Left colon (tissue), 2 donors: ENCODE measurements at places on chromosomes 3 and 15. TPM values are rescaled to one million over a fixed set of nuclear protein-coding genes. Genes with fewer than 3 reads are reported as not detected.
A peak's percentile ranks its signal among the peaks of the same experiment; 100 is the strongest.

- peak; percentile 86 for DNase-seq
Measured at GRCh38 chr3:66442254-66443117, 58.3 kb downstream of the LRIG1 start.

DNA sequence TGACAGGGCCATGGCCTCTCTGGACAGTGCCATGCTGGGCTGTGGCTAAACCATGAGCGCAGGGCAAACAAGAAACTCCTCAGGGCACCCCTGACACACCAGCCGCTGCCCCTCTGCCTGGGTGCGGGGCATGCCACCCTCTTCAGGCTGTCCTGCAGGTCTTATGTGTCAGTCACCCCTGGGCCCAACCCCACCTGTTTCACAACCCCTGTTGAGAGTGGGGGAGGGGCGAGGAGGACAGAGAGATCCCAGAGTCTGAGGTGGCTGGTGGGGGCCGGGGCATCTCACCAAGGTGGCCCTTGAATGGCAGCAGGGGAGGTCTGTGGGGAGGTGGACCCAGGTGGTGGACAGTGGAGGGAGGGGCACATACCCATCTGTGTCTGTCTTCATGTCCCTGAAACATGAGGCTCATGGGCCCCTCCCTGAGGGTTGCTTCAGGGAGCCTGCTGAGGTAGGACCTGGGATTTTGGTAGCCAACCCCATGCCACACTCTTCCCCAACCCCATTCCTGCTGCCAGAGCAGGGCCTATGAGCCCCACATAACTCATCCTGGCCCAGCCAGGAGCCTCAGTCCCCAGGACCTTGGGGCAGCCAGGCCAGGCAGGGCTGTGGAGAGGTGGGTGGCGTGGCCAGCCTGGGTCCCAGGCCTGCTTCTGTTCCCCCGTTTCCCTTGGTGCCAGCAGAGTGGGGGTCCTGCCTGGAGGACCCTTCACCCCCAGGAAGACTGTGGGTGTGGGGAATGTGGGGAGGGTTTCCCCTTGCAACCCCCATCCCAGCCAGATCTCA lies 1.7 kb upstream of the STAB1 start:
- DNase-seq, result no peak

DNA sequence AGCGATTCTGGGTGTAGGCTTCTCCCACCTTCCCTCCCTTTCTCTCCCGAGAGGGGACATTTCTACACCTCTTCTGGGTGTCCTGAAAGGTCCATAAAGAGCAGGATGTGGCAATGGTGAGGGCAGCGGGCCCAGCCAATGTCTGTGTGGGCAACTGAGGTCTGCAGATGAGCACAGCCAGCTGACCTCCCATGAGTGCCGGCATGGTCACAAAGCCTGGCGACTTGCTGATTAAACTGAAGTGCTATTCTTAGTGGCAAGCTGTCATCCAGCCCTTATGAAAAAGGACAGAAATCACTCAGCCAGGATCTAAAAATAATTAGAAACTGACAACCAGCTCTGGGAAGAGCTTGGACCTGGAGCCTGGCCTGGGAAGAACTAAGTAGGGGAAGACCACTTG lies 124.3 kb upstream of the RGMA start:
- no peak for DNase-seq

DNA sequence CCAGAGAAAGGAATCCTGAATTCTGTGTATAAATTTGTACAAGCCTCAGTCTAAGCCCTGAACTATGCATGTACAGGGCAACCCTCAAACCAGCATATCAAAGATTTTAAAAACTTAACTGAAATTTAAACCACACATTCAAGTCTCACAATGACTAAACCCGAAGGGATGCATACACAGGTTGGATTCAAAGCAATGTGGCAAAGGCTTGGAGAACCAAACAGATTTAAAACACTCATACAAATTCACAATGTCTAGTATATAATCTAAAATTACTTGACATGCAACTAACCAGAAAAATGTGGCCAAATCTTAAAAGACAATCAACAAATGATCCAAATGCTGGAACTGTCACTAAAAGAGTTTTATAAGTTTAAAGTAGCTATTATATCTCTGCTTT lies 36.4 kb downstream of the CEP152 start:
- DNase-seq, result no peak

DNA sequence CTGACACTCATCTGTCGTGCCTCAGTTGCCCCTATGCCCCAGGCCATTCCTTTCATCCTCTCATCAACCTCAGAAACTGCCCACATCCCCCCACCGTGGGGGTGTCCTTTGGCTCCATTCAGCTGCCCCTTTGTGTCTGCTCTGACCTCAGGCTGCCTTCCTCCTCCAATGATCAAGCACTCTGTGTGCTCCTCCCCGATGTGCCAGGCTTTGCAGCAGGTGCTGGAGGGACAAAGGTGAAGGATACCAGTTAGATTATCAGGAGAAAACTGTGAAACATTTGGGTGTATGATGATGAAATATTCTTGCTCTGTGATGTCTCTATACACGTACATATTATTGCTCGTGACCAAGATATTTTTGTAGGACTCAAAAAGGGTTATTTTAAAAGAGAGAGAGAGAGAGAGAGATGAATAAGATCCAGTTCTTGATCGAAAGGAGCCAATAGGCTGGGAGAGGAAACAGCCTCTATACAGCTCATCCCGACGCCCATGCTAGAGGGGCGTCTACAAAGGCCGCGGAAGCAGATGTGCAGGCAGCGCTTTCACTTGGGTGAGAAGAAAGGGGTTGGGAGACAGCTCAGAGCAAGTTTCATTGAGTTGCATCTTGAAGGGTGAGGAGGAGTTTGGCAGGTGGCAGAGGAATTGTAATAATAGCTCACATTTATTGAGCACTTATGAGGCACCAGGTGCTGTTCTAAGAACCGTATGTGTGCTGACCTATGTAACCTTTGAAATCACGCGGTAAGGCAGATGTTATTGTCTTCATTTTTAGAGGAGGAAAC lies 28.3 kb upstream of the ADCY5 start:
- no peak for DNase-seq

DNA sequence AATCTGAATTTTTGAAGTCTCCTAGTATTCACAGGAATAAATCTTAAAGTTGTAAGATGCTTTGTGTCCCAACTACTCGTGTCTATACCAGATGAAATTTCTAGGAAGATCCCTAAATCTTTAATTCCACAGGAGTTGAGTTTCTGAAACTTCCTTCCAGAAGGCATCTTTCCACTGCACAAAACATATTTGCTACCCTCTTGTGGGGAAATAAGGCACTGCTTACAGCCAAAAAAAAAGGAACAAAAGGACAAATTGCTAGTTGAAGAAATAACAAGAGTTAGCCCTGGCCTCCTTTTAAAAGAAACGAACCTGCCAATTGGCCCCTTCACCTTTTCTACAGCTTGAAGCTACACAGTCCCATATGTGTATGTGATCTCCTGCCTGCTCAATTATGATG lies 54.0 kb downstream of the TAFA4 start:
- DNase-seq, result no peak

DNA sequence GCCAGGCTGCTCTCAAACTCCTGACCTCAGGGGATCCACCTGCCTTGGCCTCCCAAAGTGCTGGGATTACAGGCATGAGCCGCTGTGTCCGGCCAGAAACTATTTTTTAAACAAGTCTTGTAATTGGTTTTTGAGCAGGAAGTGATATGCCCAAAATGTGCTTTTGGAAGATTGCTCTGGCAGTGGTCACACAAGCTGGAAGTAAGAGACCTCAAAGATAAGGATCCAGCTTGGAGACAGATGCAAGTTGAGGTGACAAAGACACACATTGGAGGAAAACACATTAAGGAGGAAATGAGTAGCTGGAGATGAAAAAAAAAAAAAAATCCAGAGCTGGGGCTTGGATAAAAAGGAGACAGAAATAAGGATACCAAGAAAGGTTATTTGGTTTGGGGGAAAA lies 6.3 kb downstream of the TM4SF18 start:
- no peak for DNase-seq

CACNA2D2 gene
- total RNA-seq, result 3.2 TPM

CCDC13 gene
- 2.0 TPM for total RNA-seq

CEMIP gene
- 1.1 TPM for total RNA-seq

GAP43 gene
- total RNA-seq, result 0.61 TPM

OR5K2 gene
- not detected for total RNA-seq

RPS17 gene
- 950 TPM for total RNA-seq

ARF4 gene
- total RNA-seq, result 148 TPM
